ENCODE measurements at places on chromosomes 16 and 17.

GRCh38 chr16:15822957-15823356 is 33.9 kb downstream of the MYH11 start:
- DNase-seq = no peak

- DNase-seq = no peak
Measured at GRCh38 chr17:17800504-17801021, 36.2 kb downstream of the SREBF1 start.

- no peak for DNase-seq
Measured at GRCh38 chr17:38960402-38960801, 6.8 kb downstream of the FBXO47 start.

DNA sequence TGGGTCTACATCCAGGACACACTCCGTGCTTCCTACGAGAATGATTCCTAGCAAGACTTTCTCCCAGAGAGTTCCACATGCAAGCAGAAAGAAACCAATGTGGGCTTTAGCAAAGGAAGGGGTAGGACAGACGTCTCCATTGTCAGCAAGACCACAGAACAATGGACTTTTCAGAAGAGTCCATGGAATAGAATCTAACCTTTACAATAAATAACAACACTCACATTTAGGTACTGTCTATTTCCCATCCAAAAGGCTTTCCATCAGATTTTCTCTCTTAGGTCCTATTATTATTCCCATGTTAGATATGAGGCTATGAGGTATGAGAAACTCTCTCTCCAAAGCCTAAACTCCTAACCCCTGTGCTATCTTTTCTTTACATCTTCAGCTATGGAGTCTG is 360.9 kb downstream of the GRIN2A start:
- no peak for DNase-seq

DNA sequence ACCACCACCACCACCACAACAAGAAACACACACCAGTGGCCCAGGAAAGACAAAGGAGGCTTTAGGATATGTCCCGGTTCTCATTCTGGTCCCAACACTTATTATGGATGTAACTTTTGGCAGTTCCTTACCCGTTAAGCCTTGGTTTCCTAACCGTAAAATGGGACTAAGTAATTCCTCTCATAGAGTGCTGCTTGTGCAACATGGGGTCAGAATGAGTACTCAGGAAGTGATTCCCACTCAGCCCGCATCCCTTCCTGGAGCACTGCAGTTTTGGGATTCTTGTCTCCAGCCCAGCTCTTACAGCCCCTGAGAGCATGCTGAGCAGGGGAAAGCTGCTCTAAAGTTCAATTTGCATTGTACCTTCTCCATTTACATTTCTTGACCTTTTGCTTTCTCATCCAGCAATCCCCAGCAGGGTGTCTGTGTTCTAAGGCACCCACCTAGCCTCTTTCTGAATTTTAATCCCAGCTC is 262.6 kb downstream of the PRKCA start:
- no peak for DNase-seq

DNA sequence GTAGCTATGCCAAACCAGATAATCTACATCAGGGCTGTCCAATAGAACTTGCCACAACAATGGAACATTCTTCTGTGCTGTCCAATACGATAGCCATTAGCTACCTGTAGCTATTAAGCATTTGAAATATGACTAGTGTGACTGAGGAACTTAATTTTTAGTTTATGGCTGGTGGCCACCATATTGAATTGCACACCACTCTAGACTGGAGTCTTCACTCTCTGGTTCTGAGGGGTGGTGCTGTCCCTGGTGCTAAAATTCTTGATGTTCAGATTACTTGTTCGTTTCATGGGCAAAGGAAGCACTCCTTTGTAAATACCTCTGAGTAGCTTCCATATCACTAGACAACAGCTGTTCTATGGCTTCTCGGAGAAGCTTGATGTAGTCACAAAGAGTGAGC is 296.6 kb downstream of the NPIPA8 start:
- no peak for DNase-seq
